ENCODE measurements at places on chromosomes 12 and 14. TPM values are rescaled to one million over a fixed set of nuclear protein-coding genes. Genes with fewer than 3 reads are reported as not detected.
A peak's percentile ranks its signal among the peaks of the same experiment; 100 is the strongest.

GDF3 gene
- total RNA-seq: not detected

PLCZ1 gene
- not detected for total RNA-seq

DNA sequence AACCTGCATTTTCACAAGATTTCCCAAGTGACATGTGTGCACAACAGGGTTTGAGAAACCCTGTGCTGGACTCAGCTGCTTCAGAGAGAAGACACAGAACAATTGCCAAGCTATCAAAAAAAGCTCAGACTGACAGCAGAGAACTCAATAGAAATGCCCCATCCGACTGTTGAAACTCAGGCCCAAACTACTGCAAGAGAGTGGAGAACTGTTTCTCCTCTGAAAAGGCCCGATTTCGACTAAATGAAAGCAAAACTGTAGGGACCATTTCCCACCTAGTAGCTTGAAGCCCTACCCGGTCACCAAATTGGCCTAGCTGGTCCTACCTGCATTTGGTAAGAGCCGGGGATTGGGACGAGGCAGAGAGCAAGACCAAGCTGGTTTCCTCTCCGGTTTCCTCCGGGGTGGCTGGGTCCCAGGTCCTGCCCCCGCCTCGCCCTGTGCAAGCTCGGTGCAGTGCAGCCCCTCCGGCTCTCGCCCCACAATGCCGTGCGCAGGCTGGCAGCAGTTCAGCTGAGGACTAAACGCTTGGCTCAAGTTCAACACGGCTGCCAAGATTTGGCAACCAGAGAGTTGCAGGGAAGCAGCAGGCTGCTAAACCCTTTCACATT, 1180.6 kb downstream of the VRK1 start:
- DNase-seq: peak; percentile 88

BATF gene
- 7.8 TPM for total RNA-seq

DNA sequence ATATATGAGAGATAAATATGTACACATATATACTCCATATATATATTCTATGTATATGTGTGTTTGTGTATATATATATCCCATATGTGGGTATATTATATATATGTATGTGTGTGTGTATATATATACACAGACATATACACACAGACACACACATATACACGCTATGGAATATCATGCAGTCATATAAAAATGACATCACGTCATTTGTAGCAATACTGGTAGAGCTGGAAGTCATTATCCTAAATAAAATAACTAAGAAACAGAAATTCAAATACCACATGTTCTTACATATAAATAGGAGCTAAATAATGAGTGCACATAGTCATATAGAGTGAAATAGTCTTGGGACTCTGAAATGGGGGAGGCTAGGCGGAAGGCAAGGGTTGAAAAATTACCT, 1000.2 kb downstream of the LRFN5 start:
- DNase-seq: no peak

- DNase-seq: no peak
Measured at GRCh38 chr12:66206141-66206540, 17.1 kb downstream of the IRAK3 start.

DNA sequence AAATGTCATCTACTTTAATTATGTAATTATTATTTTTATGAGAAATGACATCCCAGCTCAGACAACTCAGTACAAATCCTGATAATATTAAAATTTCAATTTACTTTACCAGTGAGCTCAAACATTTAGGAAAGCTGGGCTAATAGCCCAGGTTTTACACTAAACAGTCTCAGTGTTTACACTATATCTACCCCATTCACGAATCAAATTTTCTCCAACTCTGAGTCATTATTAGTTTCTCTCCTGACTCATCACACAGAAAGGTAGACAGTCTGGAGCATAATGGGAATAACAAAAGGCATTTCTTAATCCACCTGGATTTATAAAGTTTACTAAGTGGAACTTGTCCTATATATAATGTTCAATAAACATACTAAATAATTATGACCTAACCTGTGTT, 5.7 kb downstream of the PAWR start:
- DNase-seq: no peak

KLRG1 gene
- total RNA-seq: 10.5 TPM

DNA sequence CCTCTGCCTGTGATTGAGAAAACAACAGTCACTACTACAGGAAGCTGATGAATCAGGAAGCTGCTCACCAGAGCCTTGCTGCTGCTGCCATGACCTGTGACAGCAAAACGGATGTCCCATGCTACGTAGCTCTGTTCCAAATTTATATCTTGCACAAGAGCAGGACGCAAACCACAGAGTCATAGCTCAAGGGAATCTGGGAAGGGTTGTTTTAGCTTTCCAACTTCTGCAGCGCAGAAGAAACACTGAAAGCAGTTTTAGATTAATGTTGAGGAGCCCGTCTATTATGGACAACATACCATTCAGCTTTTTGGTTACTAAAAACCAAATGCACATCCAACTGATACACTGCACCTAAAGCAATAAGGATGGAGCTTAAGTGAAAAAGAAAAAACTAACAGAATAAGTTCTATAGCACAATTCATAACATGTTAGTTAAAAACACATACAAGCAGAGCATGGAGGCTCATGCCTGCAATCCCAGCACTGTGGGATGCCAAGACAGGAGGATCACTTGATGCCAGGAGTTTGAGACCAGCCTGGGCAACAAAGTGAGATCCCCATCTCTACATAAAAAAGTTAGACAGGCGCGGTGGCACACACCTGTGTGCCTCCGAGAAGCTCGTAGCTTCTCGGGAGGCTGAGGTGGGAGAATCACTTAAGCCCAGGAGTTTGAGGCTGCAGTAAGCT, 1.7 kb upstream of the ANKRD33 start:
- DNase-seq: peak; percentile 31

DNA sequence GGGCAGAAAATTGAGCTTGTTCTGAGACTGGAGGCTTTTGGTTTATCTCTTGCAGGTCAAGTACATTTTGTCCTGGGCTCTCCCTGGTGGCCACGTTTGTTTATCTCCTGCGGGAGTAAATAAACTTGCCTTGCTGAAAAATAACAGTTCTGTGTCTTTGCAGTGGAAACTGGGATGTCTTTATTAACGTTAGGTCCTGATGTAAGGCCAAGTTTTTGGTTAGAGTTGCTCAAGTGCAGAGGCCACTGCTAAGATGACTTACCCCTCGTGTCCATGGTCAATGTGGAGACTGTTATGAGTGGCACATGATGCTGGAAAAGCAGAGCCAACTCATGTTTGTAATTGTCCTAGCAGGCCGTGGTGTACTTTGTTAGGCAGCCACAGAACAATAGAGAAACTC, 3.8 kb downstream of the PTPN11 start:
- DNase-seq: no peak

WNT5B gene
- total RNA-seq: not detected

GRCh38 chr12:50353404-50353803, 43.0 kb downstream of the FAM186A start:
- no peak for DNase-seq

DNA sequence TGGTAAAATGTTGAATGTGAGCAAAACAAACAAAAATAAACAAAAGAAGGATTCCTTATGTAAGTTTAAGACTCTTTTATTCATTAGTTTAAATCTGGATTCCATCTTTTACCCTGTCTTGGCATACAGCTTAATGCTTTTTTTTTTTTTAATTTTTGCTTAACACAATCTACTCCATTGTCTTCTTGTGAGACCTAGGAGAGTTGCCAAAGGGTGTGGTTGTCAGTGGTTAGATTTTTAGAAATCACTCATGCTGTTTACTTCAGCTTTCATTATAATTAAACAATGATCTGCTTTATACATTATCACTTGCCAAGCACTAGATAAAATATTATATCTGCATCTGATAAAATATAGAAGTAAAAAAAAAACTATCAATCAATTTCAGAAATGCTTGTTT, 77.7 kb upstream of the KITLG start:
- DNase-seq: no peak

TBC1D30 gene
- total RNA-seq: 0.49 TPM

GRCh38 chr12:123516216-123516780, 17.2 kb downstream of the RILPL1 start:
- DNase-seq: no peak

DNA sequence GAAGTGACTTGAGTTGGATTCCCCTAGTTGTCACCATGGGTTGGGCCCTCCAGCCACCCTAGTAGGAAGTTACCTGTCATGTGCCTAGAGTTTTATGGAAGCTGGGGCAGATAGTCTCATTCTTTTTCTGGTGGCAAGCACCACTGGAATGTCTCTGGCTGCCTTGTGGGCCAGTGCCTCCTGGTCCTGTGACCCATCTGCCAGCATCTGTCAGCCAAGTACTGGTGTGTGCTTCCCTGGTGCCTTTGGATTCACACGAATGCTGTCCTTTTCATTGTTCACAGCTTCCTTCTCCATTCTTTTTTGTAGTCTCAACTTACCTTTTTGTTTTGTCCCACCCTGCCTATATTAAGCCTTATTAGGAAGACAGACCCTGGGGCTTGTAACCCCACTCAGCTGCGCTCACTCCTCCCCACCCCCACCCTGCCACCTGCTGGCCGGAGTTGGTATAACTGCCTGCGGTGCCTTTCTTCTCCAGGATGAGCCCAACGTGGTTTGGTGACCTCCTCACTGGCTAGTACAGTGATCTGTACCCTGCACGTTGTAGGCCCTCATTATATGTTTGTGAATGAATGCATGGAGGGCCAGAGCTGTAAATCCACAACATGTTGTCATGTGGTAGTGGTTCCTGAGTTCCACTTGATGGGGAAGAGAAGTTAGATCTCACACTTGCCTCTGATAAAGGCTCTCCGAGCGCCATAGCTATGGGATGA, 125.7 kb downstream of the TSPAN9 start:
- DNase-seq: peak; percentile 40

Data from CD4-positive, alpha-beta T cell (primary cell).